ENCODE measurements at places on chromosomes 6 and 20.

DNA sequence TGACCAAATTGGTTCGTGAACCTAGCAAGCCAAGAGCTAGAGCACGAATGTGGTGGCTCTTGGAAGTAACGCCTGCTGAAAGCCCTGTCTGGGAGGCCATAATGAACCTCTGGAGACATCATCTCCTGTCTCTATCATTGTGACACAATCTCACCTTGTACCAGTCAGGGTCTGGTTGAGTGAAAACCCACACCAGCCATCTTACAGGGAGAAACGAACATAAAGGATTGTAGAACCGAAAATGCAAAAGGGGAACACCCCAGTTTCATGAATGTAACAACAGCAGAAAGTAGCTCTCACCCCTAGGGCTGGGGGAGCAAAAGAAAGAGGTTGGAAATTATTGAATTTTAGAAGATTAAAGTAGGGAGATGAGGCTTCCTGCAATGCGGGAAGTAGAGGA lies 50.9 kb upstream of the TAB2 start:
- no peak for DNase-seq

DNA sequence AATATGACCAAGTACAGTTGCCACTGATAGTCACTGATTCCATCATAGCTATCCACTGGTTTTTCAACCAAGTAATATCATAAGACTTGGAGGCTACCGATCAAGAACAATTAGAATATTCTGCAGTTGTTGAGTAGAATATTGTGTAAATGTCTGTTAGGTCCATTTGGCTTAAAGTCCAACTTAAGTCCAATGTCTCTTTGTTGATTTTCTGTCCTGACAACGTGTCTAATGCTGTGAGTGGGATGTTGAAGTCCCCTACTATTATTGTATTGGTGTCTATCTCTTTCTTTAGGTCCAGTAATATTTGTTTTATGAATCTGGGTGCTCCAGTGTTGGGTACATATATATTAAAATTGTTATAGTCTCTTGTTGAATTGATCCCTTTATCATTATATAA lies 13.9 kb downstream of the ARFGEF3 start:
- no peak for DNase-seq

DNA sequence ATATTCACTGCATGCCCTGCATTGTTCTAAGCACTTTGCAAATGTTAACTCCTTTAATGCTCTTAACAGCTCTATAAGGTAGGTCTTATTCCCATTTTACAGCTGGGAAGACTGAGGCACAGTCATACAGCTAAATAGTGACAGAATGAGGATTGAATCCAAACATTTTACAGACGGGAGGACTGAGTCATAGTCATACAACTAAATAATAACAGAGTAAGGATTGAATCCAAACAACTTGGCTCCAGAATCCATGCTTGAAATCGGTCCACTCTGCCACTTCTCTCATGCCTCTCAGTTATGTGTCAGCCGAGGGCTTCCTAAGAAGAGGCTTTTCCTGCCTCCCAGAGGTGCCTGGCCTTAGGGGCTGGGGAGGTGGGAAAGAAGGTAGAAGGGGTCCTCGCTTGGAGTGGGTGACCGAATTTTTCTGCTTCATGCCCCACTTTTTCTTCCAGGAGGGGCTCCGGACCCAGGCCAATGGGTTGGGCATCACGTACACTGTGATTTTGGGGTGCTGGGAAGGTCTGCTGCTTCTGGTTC lies 137.4 kb upstream of the RNF24 start:
- no peak for DNase-seq

DNA sequence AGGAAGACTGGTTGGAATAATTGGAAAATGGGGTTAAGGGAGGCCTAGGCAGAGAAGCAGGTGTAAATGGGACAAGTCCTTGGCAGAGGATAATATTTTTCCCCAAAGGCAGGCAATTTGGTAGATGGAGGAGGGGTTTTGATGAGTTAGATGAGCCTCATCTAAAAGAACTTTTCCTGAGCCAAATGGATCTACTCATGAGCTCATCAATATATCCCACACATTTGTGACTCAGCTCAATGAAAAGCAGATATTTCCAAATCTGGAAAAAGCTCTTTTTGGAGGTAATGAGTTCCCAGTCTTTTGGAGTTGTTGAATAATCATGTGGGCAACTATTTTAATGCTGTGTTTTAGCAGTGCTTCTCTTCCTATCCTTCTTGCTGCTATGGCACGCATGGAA lies 685.5 kb upstream of the CITED2 start:
- DNase-seq: no peak

GRCh38 chr6:37531437-37532036 lies 31.8 kb upstream of the CCDC167 start:
- no peak for DNase-seq

GRCh38 chr6:41692080-41692675 lies 43.2 kb downstream of the TFEB start:
- DNase-seq: no peak
